ENCODE measurements at places on chromosomes 6 and 20. TPM values are rescaled to one million over a fixed set of nuclear protein-coding genes. Genes with fewer than 3 reads are reported as not detected.

- DNase-seq: peak; percentile 87
- peaks cover 8% of the 10 kb centered on the region for H3K4me1 ChIP-seq
- H3K27ac ChIP-seq: peak overlapping the region; percentile 100
- no peaks in the 10 kb centered on the region for H3K27me3 ChIP-seq
- no peaks in the 10 kb centered on the region for H3K36me3 ChIP-seq
These were observed 5.2 kb downstream of the FOXO3 start for GRCh38 chr6:108565893-108566292.

C6orf52 gene
- not detected for total RNA-seq

DNA sequence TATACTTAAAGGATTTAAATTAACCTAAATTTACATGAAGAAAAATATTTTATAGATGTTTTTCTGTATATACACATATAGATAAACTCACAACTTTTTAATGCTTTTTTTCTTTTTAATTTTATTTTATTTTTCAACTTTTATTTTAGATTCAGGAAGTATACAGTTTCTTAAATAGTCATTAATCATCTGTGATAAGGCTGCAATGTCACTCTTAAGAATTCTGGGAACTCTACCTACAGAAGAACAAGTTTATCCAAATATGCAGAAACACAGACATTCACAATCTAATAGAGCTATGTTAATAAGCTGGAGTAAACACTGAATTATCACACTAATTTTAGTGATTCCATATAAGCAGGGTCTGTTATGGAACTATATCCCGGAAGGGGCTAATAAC, 181.2 kb downstream of the TASP1 start:
- no peaks in the 10 kb centered on the region for H3K36me3 ChIP-seq
- H3K4me1 ChIP-seq: no peaks in the 10 kb centered on the region
- no peak overlapping the region for H3K4me3 ChIP-seq
- no peaks in the 10 kb centered on the region for H3K27me3 ChIP-seq
- no peak for DNase-seq

KCNK16 gene
- not detected for total RNA-seq

DNA sequence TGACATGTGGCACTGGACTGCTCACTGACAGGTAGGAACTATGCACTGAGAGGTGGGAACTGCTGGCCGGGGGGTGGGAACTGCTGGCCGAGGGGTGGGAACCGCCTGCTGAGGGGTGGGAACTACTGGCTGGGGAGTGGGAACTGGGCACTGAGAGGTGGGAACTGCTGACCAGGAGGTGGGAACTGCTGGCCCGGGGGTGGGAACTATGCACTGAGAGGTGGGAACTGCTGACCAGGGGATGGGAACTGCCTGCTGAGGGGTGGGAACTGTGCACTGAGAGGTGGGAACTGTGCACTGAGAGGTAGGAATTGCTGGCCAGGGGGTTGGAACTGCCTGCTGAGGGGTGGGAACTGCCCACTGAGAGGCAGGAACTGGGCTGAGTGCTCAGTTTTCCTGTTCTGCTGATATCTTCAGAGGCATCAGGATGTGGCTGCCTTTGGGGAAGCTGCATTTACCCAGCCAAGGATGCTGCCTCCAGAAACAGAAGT, 90.2 kb downstream of the THBS2 start:
- H3K4me1 ChIP-seq: peaks cover under 1% of the 10 kb centered on the region
- H3K27me3 ChIP-seq: no peaks in the 10 kb centered on the region
- no peaks in the 10 kb centered on the region for H3K36me3 ChIP-seq
- no peak overlapping the region for H3K4me3 ChIP-seq

PRRT1 gene
- total RNA-seq: 8.0 TPM

DNA sequence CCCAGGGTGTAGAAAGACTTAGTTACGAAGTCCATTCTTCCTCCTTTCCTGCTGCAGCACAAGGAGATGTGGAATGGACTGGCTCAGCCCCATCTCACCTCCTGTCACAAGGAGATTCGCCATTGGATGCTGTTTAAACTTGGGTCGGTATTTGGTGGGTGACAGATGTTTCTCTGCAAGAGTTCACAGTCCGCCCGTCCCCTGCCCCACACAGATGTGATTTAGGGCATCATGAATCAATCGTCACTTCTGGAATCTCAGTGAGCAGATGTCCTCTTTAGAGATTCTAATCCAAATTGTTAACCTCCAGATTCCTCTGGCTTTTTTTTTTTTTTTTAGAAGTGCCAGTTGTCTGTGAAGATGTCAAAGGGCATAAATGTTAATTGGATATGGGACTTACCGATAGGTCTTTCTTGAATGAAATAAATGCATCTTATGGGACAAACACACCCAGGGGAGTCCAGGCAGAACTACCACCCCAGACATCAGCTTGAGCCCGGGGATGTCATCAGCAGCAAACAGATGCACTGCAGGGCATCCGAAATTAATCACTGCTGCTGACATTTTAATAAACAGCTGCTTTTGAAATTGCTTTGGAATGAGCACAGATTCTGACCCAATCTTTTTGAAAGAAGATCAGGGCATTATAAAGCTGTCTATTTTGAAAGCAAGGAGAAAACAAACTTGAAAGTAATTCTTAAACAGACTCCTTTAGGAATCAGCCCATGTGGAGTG, 117.6 kb upstream of the CDH4 start:
- H3K4me3 ChIP-seq: no peak overlapping the region
- H3K4me1 ChIP-seq: no peaks in the 10 kb centered on the region
- H3K27ac ChIP-seq: no peak overlapping the region
- DNase-seq: no peak
- H3K36me3 ChIP-seq: no peaks in the 10 kb centered on the region
- no peaks in the 10 kb centered on the region for H3K27me3 ChIP-seq

DNA sequence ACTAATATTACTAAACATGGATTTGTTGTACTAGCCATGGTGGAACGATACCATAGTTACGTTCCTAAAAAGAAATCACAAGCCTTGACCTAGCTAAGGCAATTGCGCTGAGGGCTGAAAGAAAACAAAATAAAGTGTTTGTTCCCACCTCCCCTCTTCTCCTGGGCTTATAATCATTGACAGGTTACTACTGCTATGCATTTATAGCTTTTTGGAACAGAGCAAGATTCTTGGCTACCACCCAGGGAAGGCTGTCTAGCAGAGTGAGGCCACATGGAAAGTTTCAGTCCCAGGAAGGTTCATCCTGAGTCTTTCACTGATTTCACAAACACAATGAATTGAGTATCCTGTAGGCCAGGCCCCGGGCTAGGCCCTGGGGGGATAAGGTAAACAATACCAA, 84.6 kb downstream of the TMEM170B start:
- no peaks in the 10 kb centered on the region for H3K36me3 ChIP-seq
- DNase-seq: no peak
- H3K27ac ChIP-seq: no peak overlapping the region
- H3K27me3 ChIP-seq: no peaks in the 10 kb centered on the region

DNA sequence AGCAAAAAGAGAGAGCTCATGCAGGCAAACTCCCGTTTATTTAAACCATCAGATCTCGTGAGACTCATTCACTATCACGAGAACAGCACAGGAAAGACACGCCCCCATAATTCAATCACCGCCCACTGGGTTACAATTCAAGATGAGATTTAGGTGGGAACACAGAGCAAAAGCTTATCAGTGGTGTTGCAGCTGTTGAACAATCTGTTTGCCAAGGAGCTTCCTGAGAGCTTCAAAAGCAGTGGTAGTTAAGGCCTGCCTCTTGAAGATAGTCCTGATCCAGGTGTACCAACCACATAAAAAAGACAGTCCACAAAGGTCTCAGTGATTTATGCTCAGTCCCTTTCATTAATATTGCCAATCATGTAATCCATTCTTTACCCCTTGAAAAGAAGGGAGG, 269.4 kb upstream of the IRAK1BP1 start:
- no peak for DNase-seq
- peak overlapping the region; percentile 10 for H3K27ac ChIP-seq
- no peaks in the 10 kb centered on the region for H3K36me3 ChIP-seq
- H3K4me1 ChIP-seq: no peaks in the 10 kb centered on the region
- H3K4me3 ChIP-seq: no peak overlapping the region

All from uterus (tissue), 4 donors.